ENCODE measurements at places on chromosomes 7 and 10.

- H3K27me3 ChIP-seq = no peaks in the 10 kb centered on the region
- H3K27ac ChIP-seq = no peak overlapping the region
- no peak for DNase-seq
- peaks cover 5% of the 10 kb centered on the region for H3K4me1 ChIP-seq
- H3K4me3 ChIP-seq = no peak overlapping the region
These were observed 178.5 kb downstream of the TAX1BP1 start for GRCh38 chr7:27918503-27918902.

- no peaks in the 10 kb centered on the region for H3K27me3 ChIP-seq
- no peak overlapping the region for H3K4me3 ChIP-seq
- H3K4me1 ChIP-seq = no peaks in the 10 kb centered on the region
- no peak overlapping the region for H3K27ac ChIP-seq
These were observed 45.0 kb downstream of the SHH start for GRCh38 chr7:155766966-155767916.

GRCh38 chr10:124248056-124249045 is 155.0 kb upstream of the CHST15 start:
- H3K36me3 ChIP-seq = no peaks in the 10 kb centered on the region
- H3K27me3 ChIP-seq = no peaks in the 10 kb centered on the region
- H3K4me3 ChIP-seq = no peak overlapping the region
- DNase-seq = no peak

DNA sequence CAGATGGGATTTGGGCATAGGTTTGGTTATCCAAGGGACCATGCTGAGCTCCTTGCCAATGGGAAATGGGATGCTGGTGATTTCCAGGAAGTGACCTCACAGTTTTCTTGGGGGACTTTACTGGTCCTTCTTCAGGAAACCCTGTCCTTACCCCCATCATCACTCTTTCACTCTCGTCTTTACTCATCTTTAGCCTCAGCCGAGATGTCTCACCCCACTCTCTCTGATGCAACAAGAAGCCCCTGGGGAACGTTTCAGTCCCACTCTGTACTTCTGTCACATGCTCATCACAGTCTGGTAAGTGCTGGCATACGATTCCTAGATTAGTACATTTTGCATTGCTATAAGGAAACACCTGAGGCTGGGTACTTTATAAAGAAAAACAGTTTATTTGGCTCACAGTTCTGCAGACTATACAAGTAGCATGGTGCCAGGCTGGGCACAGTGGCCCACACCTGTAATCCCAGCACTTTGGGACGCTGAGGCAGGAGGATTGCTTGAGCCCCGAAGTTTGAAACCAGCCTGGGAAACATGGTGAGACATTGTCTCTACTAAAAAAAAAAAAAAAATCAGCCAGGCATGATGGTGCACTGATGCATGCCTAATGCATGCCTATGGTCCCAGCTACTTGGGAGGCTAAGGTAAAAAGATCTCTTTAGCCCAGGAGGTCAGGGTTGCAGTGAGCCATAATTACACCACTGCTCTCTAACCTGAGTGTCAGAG is 63.5 kb upstream of the VKORC1L1 start:
- no peak for DNase-seq
- H3K36me3 ChIP-seq = no peaks in the 10 kb centered on the region
- no peaks in the 10 kb centered on the region for H3K27me3 ChIP-seq
- H3K27ac ChIP-seq = no peak overlapping the region
- H3K4me1 ChIP-seq = no peaks in the 10 kb centered on the region
- H3K4me3 ChIP-seq = no peak overlapping the region

GRCh38 chr7:116399819-116400218 is 99.7 kb upstream of the CAV2 start:
- H3K4me1 ChIP-seq = no peaks in the 10 kb centered on the region
- no peak overlapping the region for H3K4me3 ChIP-seq
- H3K27me3 ChIP-seq = no peaks in the 10 kb centered on the region

DNA sequence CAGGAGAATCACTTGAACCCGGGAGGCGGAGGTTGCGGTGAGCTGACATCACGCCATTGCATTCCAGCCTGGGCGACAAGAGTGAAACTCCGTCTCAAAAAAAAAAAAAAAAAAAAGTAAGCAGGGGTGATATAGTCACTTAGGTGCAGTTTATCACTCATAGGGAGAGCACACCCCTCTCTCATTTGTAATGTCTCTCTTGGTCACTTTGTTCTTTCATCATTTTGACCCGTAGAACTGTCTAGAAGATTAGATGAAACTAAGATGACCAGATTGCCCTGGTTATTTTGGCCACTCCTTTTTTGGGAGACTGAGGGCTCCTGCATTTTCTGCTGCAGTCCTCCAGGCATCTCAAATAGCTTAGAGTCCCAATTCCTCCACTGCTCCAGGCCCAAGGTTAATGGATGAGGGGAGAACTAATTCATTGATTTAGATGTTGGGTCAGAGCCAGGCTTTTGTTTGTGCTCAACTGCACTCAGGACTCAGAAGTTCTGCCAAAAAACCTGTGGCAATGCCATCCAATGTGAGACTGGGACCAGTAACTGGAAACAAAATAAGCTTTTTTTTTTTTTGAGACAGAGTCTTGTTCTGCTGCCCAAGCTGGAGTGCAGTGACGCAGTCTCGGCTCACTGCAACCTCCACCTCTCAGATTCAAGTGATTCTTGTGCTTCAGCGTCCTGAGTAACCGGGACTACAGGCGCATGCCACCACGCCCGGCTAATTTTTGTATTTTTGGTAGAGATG is 50.0 kb upstream of the CAMK1D start:
- H3K4me1 ChIP-seq = no peaks in the 10 kb centered on the region
- no peak overlapping the region for H3K27ac ChIP-seq
- H3K36me3 ChIP-seq = no peaks in the 10 kb centered on the region
- no peak overlapping the region for H3K4me3 ChIP-seq
- DNase-seq = no peak

DNA sequence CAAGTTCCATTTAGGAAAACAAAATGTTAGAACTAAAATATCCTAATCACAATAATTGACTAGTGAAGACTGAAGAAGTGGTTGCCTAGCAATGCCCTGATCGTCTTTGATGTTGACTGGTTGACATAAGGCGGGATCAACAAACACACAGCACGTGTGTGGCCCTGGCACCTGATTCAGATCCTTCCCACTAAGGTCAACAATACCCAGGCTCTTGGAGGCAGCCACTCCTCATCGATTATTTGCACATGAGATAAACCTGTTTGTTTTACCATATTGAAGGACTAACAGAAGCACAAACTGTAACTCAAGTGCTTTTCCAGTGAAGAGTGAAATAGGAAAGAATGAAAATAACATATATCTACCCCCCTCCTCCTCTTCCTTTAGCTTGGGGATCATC is 15.6 kb downstream of the FANK1 start:
- no peaks in the 10 kb centered on the region for H3K27me3 ChIP-seq
- no peaks in the 10 kb centered on the region for H3K36me3 ChIP-seq
- H3K4me1 ChIP-seq = no peaks in the 10 kb centered on the region
- H3K27ac ChIP-seq = no peak overlapping the region

DNA sequence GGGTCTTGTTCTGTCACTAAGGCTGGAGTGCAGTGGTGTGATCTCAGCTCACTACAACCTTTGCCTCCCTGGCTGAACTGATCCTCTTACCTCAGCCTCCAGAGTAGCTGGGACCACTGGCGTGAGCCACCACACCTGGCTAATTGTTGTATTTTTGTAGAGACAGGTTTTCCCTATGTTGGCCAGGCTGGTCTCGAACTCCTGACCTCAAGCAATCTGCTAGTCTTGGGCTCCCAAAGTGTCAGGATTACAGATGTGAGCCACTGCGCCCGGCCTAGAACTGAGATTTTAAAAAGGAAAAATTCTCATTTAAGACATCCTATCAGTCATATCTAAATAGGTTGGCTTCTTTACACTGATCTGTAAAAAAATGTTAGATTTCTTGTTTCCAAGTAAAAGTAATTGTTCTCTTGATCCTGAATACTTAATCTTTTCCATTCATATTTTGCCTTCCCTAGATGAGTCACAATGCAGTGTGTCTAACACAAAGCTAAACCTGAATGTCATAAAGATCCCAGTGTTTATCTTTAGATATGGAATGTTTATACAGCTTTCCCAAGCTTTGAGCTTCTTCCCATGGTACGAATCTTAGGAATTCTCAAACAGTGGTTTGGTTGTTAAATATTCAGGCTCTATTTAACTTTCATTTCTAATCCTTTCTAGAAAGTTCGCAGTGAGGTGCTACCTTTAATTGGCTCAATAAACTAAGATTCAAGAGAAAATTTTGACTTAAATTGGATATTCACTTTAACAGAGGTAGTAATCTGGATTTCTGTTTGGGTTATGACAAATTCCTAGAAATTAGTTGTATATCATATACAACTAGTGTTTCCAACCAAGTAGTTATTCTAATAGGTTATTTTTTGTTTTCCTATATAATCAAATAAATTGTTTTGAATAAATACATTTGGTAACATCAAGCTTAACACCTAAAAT is 12.1 kb upstream of the LAMB1 start:
- no peaks in the 10 kb centered on the region for H3K27me3 ChIP-seq
- H3K36me3 ChIP-seq = no peaks in the 10 kb centered on the region
- DNase-seq = no peak
- H3K4me1 ChIP-seq = no peaks in the 10 kb centered on the region
- no peak overlapping the region for H3K4me3 ChIP-seq
- no peak overlapping the region for H3K27ac ChIP-seq

- H3K4me3 ChIP-seq = no peak overlapping the region
- H3K27ac ChIP-seq = no peak overlapping the region
- no peak for DNase-seq
- no peaks in the 10 kb centered on the region for H3K27me3 ChIP-seq
- no peaks in the 10 kb centered on the region for H3K4me1 ChIP-seq
- peaks cover 60% of the 10 kb centered on the region for H3K36me3 ChIP-seq
These were observed 25.8 kb downstream of the UBE2D4 start for GRCh38 chr7:43952028-43952427.

- no peaks in the 10 kb centered on the region for H3K4me1 ChIP-seq
- no peak for DNase-seq
- no peak overlapping the region for H3K27ac ChIP-seq
- H3K27me3 ChIP-seq = no peaks in the 10 kb centered on the region
These were observed 37.8 kb downstream of the SEM1 start for GRCh38 chr7:96671854-96672253.

DNA sequence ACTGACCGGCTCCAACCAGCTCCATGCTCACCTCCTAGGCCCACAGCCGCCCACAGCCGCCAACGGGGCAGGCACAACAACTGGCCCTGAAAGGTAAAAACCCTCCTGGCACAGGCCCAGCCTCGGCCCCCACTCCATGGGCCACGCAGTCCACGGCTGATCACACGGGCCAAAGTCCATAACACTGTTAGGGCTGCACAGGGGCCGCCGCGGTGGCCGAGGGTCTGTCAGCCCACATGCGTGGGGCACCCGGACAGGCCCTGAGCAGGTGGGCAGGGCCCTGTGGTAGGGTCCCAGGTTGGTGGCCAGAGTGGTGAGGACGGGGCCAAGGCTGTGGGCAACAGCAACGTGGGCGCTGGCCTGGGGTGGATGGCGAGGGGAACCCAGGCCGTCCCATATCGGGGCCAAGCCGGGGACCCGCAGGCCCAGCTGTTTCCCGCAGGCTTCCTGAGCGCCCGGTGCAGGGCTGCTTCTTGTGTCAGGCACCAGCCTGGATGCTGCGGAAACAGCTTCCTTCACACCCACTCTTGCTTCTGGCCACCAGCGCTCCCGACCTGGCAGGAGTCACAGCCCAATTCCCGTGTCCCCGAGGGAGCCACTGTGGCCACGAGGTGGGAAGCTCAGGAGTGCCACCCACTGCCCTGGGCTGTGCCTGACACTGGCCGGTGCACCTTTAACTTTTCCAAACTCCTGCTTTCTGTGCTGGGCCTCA is 29.2 kb downstream of the CYP2W1 start:
- no peak overlapping the region for H3K27ac ChIP-seq
- no peaks in the 10 kb centered on the region for H3K27me3 ChIP-seq
- H3K36me3 ChIP-seq = no peaks in the 10 kb centered on the region
- DNase-seq = no peak
- no peaks in the 10 kb centered on the region for H3K4me1 ChIP-seq

- no peaks in the 10 kb centered on the region for H3K27me3 ChIP-seq
- H3K4me1 ChIP-seq = no peaks in the 10 kb centered on the region
- no peak overlapping the region for H3K27ac ChIP-seq
- DNase-seq = no peak
- no peaks in the 10 kb centered on the region for H3K36me3 ChIP-seq
These were observed 546.9 kb upstream of the GHITM start for GRCh38 chr10:83592337-83592935.

- H3K36me3 ChIP-seq = no peaks in the 10 kb centered on the region
- no peaks in the 10 kb centered on the region for H3K4me1 ChIP-seq
- H3K4me3 ChIP-seq = no peak overlapping the region
- no peaks in the 10 kb centered on the region for H3K27me3 ChIP-seq
- DNase-seq = no peak
These were observed 115.9 kb downstream of the DLG5 start for GRCh38 chr10:77810446-77811335.

DNA sequence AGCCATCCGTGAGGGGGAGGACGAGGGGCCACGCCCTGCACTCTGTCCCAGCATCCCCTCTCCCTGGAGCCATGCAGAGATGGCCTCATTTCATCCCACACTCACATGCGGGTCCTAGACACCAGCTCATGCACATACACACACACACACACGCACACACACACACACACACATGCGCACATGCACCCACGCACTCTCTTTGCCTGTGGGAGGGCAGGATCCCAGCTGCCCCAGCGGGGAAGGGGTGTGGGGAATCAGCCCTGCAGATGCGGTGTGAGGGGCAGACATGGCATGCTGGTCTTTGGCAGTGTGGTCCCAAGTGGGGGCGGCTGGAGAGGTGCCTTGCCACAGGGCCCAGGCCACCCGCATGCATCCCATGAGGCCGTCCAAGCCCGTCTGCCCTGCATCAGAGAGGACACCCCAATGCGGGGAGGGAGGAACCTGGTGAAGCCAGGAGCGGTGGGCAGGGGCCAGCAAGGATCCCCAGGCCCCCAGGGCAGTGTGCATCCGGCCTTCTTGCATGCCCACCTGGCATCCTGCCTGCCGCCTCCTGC is 68.1 kb downstream of the LHPP start:
- no peak overlapping the region for H3K4me3 ChIP-seq
- H3K36me3 ChIP-seq = no peaks in the 10 kb centered on the region
- H3K4me1 ChIP-seq = peaks cover 16% of the 10 kb centered on the region
- no peak overlapping the region for H3K27ac ChIP-seq

GRCh38 chr7:12320987-12321647 is 82.5 kb downstream of the VWDE start:
- no peaks in the 10 kb centered on the region for H3K4me1 ChIP-seq
- DNase-seq = no peak
- H3K27ac ChIP-seq = no peak overlapping the region
- H3K36me3 ChIP-seq = no peaks in the 10 kb centered on the region

Data from left lung (tissue), 14 donors.